Urothelium cell line (cell line): ENCODE measurements at places on chromosomes 6 and 20.

DNA sequence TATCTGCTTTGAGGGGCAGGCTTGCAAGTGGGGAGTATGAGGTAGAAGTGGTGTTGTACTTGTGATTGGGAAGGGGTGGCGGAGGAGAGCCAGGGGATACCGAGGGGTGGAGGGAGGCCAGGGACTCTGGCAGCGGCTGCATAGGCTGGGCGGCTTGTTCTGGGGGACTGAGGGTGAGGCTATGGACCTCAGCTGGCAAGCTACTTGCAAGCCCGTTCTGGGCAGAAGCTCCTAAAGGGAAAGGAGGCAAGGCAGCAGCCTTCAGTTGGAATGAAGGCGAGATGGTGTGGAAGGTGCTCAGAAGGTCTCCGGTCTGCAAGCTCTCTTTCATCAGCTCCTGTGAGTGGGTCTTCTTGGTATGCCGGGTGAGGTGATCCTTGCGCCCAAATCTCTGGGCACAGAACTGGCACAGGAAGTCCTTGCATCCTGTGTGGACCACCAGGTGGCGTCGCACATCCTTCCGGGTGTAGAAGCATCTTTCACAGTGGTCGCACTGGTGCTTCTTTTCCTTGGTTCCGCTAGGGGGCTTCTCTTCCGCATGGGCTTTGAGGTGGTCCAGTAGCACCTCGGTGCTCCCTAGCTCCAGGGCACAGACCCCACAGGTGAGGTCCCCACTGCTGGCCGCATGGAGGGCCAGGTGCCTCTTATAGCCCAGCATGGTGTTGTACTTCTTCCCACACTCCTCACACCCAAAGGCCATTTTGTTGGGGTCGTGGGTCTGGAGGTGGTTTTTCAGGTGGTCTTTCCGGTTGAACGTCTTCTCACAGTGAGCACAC is 66.0 kb downstream of the PLAGL1 start:
- DNase-seq = peak; percentile 64

- no peak for DNase-seq
Measured at GRCh38 chr6:148306286-148306685, 36.4 kb upstream of the SASH1 start.

- no peak for DNase-seq
Measured at GRCh38 chr6:89763550-89763949, 56.0 kb downstream of the MDN1 start.

GRCh38 chr20:8306937-8307336 is 174.9 kb downstream of the PLCB1 start:
- DNase-seq = no peak

GRCh38 chr6:4967301-4968030 is 36.4 kb downstream of the RPP40 start:
- DNase-seq = no peak

- DNase-seq = peak; percentile 48
Measured at GRCh38 chr6:149896491-149896890, 1.4 kb downstream of the RAET1E start.
